ENCODE measurements at places on chromosomes 5 and 9. TPM values are rescaled to one million over a fixed set of nuclear protein-coding genes. Genes with fewer than 3 reads are reported as not detected.

DNA sequence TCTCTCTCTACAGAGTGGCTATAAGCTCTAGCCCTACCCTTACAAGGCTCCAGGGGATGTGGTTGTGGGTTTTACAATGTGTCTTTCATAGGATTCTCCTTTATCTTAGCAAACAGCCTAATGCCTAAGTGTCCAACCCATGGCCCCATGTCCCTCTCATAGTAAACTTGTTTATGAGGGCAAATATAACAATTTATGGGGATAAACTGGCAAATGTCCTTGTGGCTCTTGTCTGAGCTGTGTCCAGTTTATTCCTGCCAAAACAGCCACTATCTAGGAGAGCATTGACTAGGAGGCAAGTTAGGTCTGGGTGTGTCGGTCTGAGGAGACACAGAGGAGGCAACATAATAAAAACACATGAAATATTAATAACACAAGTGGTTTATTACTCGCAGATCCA, 335.1 kb downstream of the IZUMO3 start:
- no peak for DNase-seq

GRCh38 chr5:40505031-40505430, 174.7 kb upstream of the PTGER4 start:
- DNase-seq = no peak

DNA sequence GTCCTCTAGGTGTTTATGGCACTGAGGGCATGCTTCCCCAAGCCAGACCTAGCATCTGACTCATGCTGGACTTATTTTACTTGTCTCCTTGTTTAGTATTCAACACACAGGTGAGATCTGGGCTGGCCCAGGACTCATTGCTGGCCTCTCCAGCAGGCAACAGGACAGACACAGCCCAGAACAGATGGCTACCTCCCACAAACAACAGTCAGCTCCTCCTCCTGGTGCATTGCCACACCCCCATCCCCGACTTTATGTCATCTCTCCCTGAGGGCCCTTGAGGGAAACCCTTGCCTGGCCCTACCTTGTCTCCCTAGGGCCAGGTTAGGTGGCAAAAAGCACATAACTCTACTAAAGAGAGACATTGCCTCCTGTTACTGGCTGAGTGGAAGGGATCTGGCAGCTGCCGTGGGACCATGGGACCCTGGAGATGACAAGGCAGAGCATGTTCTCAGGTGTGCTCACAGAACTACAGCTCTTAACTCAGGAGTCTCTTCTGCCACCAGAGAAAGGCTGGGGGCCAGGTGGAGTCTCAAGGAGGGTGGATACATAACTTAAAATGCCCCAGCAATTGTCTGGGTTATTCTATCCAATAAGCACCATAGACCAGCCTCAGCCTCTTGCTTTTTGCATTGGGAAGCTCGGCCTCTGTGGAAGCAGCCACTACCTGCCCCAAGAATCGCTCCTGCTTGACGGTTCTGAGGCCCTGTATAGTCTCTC, 2.3 kb downstream of the ACSL6 start:
- no peak for DNase-seq

GRCh38 chr5:53076014-53076583, 33.5 kb downstream of the MOCS2 start:
- no peak for DNase-seq

- no peak for DNase-seq
Measured at GRCh38 chr9:121779381-121780117, 128.1 kb downstream of the DAB2IP start.

GRCh38 chr5:17260549-17260948, 43.1 kb downstream of the BASP1 start:
- no peak for DNase-seq

DNA sequence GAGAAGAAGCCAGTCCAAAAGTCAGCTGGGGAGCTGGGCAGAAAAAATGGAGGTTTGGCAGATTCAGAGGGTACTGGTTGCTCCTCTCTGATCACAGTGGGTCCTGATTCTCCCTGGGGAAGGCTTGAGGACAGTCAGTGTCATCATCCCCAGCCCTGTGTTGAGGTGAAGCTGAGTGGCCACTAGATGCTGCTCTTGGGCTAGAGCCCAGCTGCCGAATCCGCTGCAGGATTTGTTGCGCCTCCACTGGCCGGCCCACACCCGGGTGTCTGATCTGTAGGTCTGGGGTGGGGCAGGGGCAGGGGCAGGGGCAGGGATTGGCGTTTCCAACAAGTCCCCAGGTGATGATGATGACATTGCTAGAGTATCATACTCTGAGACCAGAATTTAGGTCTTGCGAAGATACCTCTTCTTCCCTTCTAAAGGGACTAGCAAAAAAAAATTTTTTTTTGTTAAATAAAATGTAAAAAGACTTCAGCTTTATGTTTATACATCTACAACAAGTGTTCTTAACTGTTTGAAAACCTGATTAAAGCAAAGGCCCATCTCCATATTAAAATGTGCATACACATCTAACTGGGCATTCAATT, 106.8 kb downstream of the PDE6A start:
- DNase-seq = no peak

GRCh38 chr5:80622756-80623155, 31.7 kb upstream of the MSH3 start:
- no peak for DNase-seq

Gene CKMT2
- total RNA-seq = not detected

Gene ESM1
- not detected for total RNA-seq

Gene NUTM2G
- not detected for total RNA-seq

Gene ARID3C
- total RNA-seq = 0.33 TPM

Gene EIF4EBP3
- total RNA-seq = 8.6 TPM

Data from Panc1 (cell line).